ENCODE measurements at places on chromosomes 7 and 10.

DNA sequence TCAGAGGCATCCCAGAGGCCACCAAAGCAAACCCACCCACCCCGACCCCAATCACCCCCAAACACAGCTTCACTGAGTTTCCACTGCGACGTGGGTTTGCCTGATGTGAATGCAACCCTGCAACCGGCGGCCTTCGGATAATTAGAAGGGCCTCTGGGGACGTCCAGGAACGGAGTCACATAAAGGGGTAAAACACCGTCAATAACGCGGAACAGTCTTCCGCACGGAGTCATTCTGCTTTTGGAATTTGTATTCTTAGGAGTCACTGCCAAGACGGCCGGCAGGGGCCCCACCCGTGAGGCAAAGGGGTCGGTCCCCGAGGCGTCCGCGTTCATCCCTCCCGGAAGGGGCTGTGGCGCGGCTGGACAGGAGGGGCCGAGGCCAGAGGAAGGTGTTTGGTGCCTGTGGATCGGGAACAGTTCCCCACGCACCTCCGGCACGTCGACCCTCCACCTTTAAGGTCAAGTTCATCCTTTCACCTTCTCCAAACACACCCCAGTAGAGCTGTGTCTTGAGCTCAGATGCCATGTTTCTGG is 36.7 kb upstream of the PDGFA start:
- DNase-seq = no peak

- no peak for DNase-seq
Measured at GRCh38 chr10:26311383-26311940, 94.9 kb downstream of the GAD2 start.

DNA sequence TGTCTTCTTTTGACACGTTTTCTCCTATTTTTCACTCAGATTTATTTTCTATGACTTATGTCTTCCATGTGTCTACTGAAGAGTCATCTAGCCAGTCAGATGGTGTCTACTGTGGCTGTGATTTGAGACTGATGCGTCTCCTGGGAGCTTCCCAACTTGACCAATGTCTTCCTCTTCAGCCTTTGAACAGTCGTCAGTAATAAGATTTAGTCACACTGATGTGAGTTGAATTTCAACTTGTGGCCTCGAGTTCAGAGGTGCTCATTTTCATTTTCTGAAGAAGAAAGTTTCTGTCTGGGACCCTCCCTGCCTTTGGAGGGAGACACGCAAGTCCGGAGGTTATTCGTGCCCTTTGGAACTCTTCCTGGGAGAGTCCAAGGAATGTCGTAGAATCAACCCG is 221.9 kb upstream of the INHBA start:
- no peak for DNase-seq

GRCh38 chr7:44909596-44910389 is 24.5 kb upstream of the PURB start:
- DNase-seq = no peak

DNA sequence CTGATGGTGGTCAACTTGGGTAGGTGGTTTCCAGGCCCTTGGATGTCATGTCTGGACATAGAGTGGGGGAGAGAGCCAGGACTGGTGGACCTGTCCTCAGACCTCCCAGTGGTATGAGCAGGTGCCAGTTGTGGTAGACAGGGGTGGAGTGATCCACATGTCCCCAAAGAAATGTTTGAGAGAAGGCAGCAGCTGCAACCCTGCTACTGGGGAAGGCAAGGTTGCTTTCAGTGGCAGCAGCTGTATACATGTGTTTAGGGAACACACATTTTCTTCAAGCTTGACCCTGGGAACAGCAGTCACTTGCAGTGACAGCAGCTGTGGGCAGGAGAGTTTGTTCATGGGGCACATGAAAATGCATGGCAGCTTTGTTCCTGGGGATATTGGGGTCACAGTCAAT is 882.6 kb upstream of the C7orf33 start:
- no peak for DNase-seq

DNA sequence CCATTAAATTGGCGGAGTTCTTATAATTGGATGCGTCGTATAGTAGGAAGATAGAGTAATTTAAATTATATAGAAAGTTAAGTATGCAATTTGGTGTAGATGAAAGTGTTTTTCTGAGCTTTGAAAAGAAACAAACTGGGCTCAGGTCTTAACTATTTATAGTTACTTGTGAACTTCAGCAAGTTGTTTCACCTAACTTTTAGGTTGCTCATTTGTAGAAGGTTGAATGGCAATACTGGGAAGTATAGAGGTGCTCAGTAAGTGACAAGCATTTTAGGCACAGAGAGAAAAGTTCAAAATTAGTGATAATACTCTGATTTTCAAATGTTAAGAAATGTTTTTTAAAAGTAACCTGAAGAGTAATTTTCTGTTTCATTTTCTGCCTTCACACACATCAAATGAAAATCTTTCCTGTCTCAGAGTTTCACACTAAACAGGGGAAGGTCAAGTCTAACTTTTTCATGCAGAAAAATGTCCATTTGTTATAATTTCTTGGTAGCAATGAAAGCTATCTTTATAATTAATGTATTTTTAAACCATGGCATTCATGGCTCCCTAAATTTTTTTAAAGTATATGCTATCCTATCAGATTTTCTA is 146.5 kb downstream of the PHF14 start:
- no peak for DNase-seq

DNA sequence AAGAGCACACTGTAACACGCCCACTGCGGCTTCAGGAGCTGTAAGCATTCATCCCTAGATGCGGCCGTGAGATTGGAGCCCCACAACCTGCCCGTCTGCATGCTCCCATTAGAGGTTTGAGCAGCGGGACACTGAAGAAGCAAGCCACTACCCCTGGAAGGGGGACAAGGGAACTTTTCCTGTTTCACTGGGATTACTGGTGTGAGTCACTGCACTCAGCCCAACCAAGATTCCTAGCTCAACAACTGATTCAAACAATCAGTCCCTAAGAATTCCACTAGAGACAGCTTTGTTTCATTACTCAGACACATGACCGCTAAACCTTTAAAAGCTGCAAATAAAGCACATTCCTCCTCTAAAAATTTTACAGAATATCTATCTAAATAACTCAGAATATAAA is 69.8 kb downstream of the ORC5 start:
- peak; percentile 42 for DNase-seq

DNA sequence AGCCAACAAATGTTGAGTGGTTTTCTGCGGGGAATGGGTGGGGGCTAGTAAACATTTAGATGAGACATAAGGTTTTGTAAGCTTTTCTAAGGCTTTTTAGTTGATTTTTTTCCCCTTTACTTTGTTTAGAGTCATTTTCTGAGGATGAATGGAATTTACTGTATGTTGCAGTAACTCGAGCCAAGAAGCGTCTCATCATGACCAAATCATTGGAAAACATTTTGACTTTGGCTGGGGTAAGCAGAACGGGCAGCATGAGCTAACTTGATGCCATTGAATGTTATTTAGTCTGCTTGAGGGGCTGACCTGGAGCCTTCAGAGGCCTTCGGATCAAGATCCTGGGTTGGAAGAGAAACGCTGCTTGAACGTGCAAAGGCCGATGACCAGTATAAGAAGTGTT is 37.3 kb downstream of the FBH1 start:
- peak; percentile 47 for DNase-seq

DNA sequence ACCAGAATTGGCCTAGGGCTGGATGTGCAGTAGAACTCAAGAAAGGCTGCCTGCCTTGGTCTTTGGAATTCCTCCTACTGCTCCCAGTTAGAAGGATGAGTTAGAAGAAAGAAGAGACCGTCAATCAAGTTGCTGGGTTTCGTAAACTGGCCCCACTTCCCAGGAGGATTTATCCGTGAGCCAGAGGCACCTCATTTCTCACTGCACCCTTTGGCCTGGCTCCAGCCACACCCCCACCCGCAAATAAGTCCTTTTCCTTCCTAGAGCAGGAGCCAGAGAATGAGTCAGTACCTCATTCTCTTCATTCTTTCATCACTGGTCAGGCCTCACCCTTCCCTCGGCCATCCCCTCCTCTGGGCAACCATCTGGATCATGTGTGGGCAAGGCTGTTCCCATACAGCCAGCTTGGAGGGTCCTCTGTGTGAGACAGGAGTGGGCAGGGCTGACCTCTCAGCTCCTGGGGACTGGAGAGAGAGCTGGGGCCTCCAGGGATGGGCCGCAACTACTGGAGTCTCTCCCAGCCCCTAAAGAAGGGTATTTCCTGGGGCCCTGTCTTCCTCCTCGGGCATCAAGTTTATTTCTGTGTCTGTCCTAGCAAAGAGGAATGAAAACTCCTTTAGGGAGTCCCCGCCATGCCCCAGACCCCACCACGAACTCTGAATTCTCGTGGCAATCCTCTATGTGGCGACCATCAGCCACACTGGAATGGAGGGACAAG is 87.2 kb upstream of the DUSP5 start:
- peak; percentile 92 for DNase-seq

GRCh38 chr10:128881086-128881485 is 586.0 kb upstream of the MGMT start:
- no peak for DNase-seq

DNA sequence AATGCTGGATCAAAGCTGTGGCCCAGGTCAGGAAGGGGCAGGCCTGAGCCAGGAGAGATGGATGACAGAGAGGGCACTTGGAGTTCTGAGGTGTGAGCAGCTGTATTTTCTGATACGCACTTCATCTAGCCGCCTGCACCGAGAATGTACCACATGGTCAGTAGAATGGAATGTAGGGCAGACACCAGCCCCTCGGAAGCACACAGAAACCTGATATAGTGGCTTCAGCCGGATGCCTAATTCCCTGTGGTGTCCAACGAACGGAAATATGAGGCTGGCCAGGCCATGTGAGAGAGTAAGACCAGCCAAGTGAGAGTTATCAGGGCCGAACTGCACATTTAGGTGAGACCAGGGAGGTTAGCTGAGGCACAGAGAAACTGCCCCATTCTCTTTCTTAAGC is 46.7 kb upstream of the PLCE1 start:
- peak; percentile 25 for DNase-seq

DNA sequence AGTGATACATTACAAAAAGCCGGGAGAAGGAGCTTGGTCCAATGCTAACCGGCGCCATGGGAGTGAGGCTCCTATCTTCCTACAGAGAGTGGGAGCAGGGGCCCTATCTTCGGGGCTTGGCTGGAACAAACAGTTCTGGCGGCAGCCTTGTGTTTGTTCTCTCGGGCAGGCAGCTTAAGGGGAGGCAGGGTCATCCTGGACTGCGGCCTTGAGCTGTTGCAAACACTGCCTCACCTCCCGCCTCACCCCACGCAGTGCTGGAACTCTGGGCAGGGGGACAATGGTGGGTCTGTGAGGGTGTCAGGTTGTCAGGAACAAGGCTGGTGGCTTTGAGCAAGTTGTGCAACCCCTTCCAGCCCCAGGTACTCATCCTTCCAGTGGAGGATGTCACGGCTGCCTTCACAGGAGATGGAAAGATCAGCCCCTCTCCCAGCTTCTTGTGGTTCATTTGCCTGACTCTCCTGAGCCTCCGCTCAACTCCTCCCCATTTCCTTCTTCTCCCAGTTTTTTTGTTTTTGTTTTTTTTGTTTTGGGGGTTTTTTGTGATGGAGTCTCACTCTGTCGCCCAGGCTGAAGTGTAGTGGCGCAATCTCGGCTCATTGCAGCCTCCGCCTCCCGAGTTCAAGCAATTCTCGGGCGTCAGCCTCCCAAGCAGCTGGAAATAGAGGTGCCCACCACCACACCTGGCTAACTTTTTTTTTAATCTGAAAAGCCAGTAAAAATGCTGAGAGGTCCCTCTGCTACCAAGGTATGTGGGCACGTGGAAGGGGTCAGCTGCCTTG is 57.4 kb downstream of the SPOCK2 start:
- DNase-seq = peak; percentile 61

GRCh38 chr10:128286141-128286761 is 160.0 kb upstream of the MKI67 start:
- DNase-seq = no peak

- no peak for DNase-seq
Measured at GRCh38 chr7:72152161-72153131, 259.7 kb downstream of the CALN1 start.

DNA sequence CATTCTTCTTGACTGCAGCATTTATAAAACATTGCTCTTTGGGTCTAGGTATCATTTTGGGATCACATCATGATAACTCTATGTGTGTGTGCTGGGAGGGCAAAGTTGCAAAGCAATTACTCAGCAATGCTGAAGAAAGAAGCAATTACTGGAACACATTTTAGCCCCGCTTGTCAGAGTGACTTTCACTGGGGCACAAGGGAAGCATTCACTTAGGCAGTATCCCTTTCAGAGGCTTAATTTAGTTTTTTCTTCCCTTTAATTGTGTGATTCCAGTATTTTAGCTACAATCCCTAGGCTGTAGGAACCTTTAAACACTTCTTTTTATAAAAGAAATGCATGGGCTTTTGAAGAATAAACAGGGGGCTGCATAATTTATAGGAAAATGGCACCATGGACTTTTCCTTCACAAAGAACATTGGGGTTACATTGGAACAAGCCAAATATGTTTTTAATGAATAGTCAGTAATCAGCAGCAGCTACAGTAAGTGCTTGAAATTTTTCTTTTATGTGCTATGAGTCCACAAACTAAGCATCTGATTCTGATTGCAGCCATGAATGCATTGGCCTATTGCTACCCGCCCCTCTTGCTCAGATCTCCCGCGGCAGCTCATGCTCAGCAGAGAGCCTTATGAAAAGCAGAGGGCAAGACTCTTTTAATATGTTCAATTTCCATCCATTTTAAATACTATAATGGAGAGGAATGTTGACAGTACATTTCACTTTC is 51.2 kb upstream of the NXPH1 start:
- no peak for DNase-seq

DNA sequence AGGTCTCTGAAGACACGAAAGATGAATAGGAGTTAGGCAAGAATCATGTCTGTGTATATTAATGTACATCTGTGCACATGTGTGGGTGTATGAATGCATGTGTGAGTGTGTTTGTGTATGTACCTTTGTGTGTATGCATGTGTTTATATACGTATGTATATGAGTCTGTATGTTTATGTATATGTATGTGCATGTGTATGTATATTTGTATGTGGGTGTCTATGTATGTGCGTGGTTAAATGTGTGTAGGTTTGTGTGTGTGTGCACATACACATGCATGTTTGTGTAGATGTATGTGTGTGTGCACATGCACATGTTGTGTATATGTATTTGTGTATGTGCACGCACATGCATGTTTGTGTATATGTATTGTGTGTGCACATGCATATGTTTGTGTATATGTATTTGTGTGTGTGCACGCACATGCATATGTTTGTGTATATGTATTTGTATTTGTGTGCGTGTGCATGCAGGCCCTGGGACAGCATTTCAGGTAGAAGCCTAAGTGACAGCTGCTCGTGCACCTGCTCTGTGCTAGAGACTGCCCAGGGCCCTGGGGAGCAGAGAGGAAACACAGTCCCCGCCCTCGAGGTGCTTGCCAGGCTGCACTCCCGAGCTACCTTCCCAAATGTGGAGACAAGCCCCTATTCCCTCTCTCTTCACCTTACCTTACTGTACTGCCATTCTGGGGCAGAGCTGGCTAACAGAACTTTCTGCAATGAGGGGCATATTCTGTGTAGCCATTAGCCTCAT is 12.1 kb downstream of the PNLIPRP1 start:
- DNase-seq = no peak

DNA sequence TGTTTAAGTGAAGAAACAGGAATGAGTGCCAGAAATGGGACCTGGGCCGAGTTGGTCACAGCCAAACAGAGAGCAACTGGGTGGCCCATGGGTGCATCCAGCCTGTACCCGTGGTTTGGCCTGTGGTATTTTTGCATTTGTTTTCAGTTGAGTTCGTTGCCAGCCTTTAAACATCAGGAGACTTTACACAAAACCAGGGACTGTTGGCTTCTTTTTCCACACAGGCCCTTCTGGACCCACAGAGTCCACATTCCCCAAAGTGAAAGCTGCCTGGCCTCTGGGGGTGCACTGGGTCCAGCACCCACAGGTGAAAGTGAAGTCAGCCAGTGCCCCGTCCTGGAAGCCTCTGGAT is 54.1 kb upstream of the TNS3 start:
- DNase-seq = no peak
